A549 (cell line): ENCODE measurements at places on chromosomes 16 and 17.

DNA sequence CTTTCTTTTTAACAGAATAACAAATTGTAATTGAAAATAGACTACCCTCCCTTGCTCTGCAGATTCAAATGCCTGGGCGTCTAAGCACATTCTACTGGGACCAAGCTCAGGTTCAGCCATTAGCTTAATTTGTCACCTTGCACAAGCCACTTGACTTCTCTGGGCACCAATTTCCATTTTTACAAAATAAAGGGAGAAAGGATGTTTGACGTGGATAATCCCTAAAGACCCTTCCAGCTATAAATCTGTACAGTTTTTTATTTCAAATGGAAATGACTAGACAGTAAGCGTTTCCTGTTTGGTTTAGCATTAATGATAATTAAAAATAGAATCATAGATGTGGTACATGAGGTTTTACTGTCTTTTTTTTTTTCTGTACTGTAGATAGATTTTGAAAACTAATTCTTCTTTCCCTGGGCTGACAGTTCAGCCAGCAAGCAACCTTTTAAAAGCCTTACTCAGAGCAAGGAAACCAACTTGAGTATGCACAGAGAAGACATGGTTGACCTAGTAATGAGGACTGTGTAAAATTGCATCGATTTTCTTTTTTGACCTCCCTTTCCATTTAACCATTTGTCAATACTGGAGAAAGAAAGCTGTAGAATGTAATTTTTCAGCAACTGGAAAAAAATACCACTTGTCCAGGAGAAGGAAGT lies 1329.5 kb upstream of the CDH8 start:
- no peak for DNase-seq

DNA sequence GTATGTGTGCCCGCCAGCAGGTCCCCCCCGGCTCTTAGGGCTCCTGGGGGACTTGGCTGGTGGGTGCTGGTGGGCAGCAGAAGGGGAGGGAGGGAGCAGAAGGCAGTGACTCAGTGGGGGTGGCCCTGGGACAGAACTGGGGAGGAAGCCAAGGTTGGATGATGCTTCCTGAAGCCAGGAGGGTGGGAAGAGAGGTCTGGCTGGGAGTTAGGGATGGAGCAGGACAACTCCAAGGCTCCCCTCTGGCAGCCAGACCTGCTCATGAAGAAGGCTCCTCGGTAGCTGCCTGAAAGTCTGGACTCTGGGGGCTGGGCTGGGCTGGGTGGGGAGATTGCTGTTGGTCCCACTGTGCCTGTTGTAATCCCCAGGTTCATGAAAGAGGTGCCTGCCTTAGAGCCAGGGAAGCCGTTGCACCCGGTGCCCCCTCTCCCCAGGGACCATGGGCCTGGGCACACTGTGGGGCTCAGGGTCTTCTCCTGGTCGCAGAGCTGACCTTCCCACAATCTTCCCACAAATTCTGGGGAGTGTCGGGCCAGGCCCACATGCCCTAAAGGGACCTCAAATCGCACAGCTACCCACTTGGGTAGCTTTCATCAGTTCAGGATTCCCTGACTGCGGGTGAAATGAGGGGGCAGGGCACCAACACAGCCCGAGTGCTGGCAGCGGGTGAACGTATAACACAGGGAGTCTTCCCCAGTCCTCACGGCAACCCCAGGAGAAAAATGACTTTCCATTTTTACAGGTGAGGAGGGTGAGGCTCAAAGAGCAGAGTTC lies 1.1 kb upstream of the PLEKHG4 start:
- no peak for DNase-seq

DNA sequence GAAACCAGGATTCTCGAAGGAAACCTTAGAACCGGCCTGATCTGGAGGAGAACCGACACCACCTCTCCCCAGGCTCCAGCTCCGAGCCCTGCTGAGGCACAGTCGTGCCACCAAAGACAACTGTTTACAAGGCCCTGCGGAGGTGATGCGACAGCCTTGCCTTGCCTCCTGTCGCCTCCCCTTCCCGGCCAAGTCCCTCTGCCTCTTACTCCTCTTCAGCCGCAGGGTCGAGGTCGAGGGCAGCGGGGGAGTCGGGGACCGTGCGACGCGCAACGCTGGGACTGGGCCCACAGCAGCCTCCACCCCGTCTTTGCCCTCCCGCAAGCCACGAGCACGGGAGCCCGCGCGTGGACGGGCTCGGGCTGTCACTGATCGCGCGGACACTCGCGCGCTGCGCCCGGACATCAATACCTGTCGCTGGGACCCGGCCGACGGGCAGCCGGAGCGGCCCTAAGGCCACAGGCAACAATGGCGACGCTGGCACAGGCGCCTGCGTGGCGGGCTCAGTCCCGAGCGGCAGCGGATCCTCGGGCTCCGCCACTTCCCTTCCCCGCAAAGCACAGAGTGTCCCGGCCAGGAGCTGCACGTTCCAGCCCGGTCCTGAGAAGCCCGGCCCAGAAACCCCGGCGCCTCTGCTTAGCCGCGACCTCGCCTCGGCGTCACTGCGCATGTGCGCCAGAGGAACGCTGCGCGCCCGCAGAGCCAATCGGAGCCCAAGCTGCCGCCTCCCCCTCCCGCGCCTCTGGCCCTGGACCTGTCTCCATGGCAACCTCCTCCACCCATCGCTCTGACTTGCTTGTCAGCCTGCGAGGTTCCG lies at the start of gene ZNF287:
TSS of gene ZNF287 (minus strand) at position 664 of the 817 bp plus-strand sequence. CDS start 1,473 bp downstream, outside the sequence.
- peak; percentile 90 for DNase-seq

GRCh38 chr17:30443721-30444120 lies 33.5 kb upstream of the GOSR1 start:
- DNase-seq: no peak

DNA sequence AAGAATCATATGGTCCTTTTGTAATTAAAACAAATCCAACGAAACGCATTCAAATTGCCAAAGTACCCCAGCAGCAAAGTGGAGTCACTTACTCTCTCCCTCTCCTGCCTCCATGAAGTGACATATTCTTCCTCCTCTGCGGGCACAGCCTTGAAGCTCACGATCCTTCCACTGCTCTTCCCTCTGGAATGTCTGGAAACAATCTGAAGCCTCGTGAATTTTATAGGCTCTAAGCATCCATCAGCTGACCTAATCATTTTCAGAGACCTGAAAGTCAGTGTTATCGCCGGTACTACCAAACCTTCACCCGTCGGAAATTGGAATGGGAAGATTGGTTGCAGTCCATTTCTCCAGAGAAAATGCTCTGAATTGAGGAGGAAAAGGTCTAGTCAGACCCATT lies 134.5 kb upstream of the FOXF1 start:
- DNase-seq: no peak

DNA sequence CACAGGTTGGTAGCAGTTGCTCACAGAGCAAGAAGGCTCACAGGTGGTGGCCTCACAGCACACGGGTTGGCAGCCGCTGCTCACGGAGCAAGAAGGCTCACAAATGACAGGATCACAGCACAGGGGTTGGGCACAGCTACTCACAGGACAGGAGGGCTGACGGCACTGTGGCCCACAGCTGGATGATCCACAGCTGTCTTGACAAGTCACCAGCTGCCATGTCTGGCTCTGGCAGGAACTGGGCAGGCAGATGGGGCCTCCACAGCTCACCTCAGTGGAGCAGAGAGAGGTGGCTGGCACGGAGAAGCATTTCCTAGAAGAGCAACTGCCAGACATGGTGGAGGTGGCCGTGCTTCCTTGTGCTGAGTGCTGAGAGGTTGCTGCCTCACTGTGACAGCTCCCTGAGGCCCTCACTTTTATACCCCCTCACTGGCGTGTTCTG lies at the start of gene KRTAP16-1:
TSS of gene KRTAP16-1 (minus strand) at position 392 of the 442 bp plus-strand sequence. CDS start at position 336, 56 bp downstream.
- no peak for DNase-seq

GRCh38 chr17:43723697-43724359 lies 34.8 kb downstream of the SOST start:
- DNase-seq: peak; percentile 85

GRCh38 chr17:77317091-77317750 lies 176.5 kb downstream of the SEC14L1 start:
- no peak for DNase-seq

- no peak for DNase-seq
Observed at GRCh38 chr16:47395733-47396498, 64.9 kb downstream of the ITFG1 start.

DNA sequence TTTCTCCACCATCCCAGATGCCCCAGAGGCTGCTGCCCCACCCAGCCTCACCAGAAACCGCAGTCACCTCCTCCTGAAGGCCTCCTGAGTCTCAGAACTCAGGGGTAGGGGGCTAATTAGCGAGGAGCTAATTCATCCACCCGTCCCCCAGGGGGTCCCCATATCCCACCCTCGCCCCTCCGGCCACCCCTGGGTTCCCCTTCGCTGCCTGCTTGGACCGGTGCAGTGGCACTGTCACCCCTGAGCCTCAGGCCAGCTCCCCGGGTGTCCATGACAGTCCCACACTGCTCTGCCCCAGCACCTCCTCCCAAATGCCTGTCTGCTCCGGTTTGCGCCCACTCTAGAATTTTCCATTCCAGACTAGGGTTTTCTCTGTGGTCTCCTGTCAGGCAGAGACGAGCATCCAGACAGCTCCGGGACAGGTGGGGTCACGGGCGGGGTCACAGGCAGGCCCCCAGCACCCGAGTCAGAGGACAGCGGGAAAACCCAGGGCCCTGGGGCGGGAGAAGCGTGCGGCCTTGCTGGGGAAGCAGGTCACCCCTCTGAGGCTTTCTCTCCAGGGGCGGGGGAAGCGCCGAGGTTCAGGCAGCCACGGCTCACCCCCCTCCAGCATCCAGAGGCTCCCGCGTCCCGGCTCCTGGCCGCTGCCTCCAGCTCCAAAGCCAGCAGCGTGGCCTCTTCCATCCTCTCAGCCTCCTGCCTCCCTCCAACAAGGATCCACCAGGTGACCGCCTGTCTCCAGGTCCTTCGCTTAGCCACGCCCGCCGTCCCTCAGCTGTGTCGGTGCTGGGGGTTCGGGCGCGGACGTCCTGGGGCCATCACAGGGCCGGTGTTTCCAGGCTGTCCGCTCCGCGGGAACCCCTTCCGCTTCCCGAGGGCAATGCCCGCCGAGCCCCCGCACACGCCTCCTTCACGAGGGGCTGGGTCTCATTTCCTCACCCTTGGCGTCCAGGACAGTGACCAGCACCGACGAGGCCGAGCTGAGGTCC lies 3.1 kb upstream of the PERCC1 start:
- DNase-seq: no peak

DNA sequence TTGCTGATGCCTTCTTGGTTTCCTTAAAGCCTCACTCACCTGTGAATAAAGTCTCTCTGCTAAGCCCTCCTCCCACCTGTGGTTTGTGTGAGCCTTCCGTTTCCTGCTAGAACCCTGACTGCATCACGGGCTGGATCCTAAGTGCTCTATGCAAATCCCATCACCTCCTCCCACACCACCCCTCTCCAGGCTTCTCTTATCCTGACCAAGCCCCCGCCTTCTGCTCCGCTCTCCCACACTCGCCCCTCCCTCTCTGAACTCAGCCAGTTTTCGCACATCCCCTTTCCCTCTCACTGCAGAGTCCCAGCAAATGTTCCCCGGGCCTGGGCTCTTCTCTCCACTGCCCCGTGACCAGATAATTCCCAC lies 51.8 kb downstream of the PIMREG start:
- DNase-seq: no peak

- DNase-seq: no peak
Observed at GRCh38 chr17:38424297-38424972, 3.8 kb upstream of the ARHGAP23 start.

GRCh38 chr17:80790021-80790765 lies 201.4 kb upstream of the CHMP6 start:
- DNase-seq: no peak

- DNase-seq: no peak
Observed at GRCh38 chr17:10276436-10276835, 78.0 kb upstream of the GAS7 start.

DNA sequence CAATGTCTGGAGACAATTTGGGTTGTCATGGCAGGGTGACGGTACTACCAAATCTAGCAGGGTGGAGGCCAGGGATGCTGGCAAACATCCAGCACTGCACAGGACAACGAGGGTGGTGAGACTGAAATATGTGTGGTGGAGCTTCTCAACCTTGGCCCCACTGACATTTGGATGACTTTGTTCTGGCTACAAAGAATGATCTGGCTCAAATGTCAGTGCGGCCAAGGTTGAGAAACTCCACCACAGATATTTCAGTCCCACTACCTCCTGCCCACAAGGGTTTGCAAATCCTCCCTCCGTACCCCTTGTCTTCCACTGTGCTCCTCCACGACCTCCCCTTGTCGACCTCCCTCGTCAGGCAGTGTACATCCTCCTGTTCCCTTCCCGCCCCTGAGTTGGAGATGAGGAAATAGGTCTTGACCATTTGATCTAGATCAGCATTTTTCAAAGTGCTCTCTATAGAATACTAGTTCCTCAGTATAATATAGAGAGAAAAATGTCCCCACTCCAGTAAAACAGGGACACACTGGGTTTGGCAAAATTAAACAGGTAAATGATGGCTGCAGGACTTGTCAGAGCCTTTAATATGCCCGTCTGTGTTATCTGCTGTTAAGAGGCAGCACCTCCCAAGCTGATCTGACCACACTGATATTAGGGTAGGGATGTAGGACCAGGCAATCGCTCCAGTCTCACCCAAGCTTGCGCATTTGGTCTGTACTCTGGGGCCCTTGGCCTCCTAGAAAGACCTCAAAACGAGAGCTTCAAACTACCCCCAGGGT lies 6.8 kb downstream of the OSGIN1 start:
- no peak for DNase-seq

DNA sequence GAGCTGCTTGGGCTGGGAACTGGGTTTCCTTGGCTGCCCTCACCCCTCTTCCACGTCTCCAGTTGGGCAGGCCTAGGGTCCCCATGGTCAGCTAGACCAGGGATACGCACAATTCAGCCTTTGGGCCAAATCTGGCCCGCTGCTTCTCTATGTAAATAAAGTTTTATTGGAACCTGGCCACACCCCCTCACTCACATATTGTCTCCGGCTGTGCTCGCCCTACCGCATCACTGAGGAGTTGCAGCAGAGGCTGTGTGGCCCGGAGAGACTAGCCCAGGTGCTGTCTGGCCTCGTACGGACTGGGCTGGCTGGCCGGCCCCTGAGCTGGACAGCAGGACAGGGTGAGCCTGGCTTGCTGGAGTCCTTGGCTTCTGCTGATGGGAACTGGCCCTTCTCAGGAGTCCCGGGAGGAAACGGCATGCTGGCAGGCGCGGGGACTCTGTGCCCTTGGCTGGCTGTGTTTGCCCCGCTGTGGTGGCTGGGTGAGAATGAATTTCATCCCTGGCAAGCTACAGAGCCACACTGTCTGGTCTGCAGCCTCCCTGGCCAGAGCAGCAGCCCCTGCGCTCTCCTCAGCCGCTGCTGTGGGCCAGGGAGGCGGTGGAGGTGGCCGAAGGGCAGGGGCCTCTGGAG lies 82.0 kb downstream of the ENGASE start:
- DNase-seq: no peak

GRCh38 chr17:49515196-49515770 lies 20.2 kb downstream of the NGFR start:
- peak; percentile 68 for DNase-seq

DNA sequence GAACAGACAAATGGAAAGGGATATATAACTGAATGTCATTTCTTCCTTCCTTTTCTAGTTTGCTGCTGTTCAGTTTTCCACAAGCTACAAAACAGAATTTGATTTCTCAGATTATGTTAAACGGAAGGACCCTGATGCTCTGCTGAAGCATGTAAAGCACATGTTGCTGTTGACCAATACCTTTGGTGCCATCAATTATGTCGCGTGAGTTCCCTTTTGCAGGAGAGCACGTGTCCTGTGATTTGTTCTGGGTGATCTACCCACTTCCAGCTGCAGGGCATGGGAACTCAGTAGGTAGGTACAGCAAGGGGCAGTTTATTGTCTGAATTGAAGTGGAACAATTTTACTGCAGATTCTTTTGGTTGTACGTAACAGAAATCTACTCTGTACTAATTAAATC lies 8.8 kb downstream of the ITGAL start:
- DNase-seq: no peak

GRCh38 chr17:39750131-39751015 lies 12.6 kb downstream of the GRB7 start:
- DNase-seq: no peak
